ENCODE measurements at places on chromosomes 13 and 19. TPM values are rescaled to one million over a fixed set of nuclear protein-coding genes. Genes with fewer than 3 reads are reported as not detected.

HDGFL2 gene
- 58.8 TPM for total RNA-seq

SMAD9 gene
- not detected for total RNA-seq

ZNF649 gene
- 13.0 TPM for total RNA-seq

CDK8 gene
- 13.7 TPM for total RNA-seq

PRR20C gene
- not detected for total RNA-seq

KRTDAP gene
- not detected for total RNA-seq

ADGRE3 gene
- not detected for total RNA-seq

RFPL4A gene
- not detected for total RNA-seq

NUP62 gene
- 138 TPM for total RNA-seq

SHISA7 gene
- total RNA-seq = not detected

SMIM24 gene
- 1.3 TPM for total RNA-seq

CGB2 gene
- not detected for total RNA-seq

SOX1 gene
- total RNA-seq = not detected

ZNF726 gene
- 11.0 TPM for total RNA-seq

TEX101 gene
- not detected for total RNA-seq

LIM2 gene
- not detected for total RNA-seq

IGFLR1 gene
- total RNA-seq = 35.2 TPM

EFNA2 gene
- not detected for total RNA-seq

NANOS3 gene
- 0.70 TPM for total RNA-seq

TPTE2 gene
- total RNA-seq = 0.14 TPM

LRRC63 gene
- 1.1 TPM for total RNA-seq

SPINT2 gene
- total RNA-seq = 71.3 TPM

PRSS57 gene
- not detected for total RNA-seq

ZNF91 gene
- 35.8 TPM for total RNA-seq

PEPD gene
- 22.7 TPM for total RNA-seq

FARP1 gene
- total RNA-seq = 1.1 TPM

ZNF99 gene
- total RNA-seq = not detected

FBN3 gene
- not detected for total RNA-seq

FUT1 gene
- 0.25 TPM for total RNA-seq

SETDB2 gene
- total RNA-seq = 15.2 TPM

RFXAP gene
- 16.5 TPM for total RNA-seq

ZNF541 gene
- total RNA-seq = 0.39 TPM

SOHLH2 gene
- total RNA-seq = not detected

FPR3 gene
- total RNA-seq = not detected

HIPK4 gene
- not detected for total RNA-seq

PRKCSH gene
- 309 TPM for total RNA-seq

POLR2I gene
- total RNA-seq = 58.2 TPM

ACP5 gene
- total RNA-seq = 34.4 TPM

SYCN gene
- not detected for total RNA-seq

ARHGAP45 gene
- total RNA-seq = 402 TPM

CACNG7 gene
- total RNA-seq = not detected

Measured in T-helper 2 cell treated with Interferon-gamma antibody and Interleukin-4, amounts not matched to agents 100 ng/mL and 5 ng/mL, for 36 hours (primary cell).